ENCODE measurements at places on chromosomes 1 and 21. TPM values are rescaled to one million over a fixed set of nuclear protein-coding genes. Genes with fewer than 3 reads are reported as not detected.

DNA sequence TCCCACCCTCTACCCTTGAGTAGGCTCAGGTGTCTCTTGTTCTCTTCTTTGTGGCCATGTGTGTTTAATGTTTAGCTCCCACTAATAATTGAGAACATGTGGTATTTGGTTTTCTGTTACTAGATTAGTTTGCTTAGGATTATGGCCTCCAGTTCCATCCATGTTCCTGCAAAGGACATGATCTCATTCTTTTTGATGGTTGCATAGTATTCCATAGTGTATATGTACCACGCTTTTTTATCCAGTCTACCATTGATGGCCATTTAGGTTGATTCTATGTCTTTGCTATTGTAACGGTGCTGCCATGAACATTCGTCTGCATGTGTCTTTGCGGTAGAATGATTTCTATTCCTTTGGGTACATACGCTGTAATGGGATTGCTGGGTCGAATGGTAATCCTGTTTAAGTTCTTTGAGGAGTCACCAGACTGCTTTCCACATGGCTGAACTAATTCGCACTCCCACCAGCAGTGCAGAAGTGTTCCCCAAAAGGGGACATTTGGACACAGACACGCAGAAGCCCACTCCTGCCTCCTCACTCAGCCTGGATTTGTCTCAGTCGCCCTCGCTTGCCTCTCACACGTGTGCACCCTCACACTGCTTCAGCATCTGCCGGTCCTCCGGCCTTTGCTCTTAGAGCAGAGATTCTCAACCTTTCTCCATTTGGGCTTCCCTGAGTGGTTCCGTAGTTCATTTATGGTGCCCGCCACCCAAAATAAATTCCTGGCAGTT lies 3.7 kb downstream of the MX2 start:
- no peak for DNase-seq

Gene BRINP3
- total RNA-seq: not detected

DNA sequence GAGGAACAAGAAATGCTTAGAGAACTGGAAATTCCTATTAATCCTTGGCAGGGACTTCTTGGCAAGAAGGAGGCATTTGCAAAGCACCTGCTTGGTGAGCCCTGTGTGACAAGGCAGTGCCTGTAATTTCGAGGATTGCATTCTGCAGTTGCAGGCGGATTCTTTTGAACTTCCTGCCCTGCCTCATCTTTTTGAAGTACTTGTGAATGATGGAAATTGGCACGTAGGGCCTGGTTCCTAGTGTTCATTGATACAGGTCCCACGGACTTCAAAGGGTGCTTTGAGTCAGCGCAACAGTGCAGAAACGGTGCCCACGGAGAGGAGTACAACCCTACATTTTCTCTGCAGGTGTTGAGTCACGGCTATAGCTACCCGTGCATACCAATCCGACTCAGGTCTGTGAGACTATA lies 6.4 kb downstream of the HUNK start:
- no peak for DNase-seq

GRCh38 chr21:32138658-32139057 lies 140.2 kb downstream of the MIS18A start:
- DNase-seq: no peak

Gene C1orf94
- not detected for total RNA-seq

DNA sequence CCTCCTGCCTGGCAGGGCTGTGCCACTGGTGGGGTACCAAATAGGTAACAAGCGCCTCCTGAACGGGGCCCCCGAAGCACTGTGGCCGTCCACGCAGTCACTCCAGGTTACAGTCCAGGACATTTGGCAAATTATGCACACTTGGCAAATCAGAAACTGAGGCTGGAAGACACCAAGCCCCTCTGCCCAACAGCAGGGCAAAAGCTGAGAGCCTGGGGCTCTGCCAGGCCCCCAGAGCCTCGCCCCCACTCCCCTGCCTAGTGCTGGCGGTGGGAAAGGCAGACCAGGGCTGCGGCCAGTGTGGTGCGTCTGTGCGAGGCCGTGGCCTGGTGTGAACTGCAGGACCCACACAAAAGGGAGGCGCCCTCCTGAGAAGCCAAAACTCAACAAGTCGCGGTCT lies 9.4 kb downstream of the PANK4 start:
- no peak for DNase-seq

Gene ZBTB8A
- 10.4 TPM for total RNA-seq
